ENCODE measurements at places on chromosomes 7 and 10.

GRCh38 chr7:148563583-148564274 is 26.8 kb upstream of the C7orf33 start:
- DNase-seq: no peak

DNA sequence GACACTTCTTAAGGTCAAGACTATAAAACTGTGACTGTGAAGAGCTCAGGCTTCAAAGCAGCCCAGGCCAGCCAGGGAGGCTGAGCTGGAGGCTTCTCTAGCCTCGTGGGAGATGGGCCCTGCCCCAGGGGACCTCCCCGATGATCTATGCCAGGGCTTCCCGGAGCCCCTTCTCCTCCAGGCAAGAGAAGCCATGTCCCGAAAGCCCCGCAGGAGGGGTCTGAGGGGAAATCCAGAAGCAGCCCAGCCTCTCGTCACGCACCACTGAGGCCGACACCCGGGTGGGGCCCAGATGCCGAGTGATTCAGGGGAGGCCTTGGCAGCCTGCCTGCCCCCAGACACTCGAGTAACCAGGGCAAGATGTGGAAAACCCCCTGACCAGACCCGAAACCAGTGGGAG is 63.7 kb downstream of the PROSER2 start:
- no peak for DNase-seq

DNA sequence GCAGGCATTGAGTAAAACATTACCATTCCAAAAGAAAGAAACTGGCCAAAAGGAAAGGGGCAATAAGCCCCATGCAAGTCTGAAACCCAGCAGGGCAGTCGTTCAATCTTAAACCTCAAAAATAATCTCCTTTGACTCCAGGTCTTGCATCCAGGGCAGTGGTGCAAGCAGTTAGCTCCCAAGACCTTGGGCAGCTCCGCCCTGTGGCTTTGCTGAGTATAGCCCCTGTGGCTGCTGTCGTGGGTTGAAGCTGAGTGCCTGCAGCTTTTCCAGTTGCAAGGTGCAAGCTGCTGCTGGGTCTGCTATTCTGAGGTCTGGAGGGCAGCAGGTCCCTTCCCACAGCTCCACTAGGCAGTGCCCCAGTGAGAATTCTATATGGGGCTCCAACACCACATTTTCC is 580.1 kb upstream of the AUTS2 start:
- no peak for DNase-seq

DNA sequence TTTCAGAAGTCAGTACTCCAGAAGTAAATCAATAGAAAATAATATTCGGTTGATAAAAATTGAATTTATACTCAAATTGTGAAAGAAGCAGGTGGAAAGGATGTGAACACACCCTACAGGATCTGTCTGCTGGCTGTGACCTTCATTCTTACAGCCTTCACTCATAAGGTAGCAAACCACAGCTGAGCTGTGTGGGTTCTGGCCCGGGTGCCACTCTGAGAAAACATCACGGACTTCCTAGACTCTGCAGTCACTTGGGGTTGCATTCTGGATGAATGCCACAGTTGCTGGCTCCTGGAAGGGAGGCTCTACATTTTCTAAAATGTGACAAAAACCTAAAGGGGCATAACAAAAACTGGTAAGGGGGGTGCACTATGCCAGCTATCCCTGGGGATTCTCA is 36.0 kb upstream of the ABLIM1 start:
- peak; percentile 18 for DNase-seq

GRCh38 chr10:122659651-122660050 is 40.0 kb downstream of the C10orf120 start:
- no peak for DNase-seq

DNA sequence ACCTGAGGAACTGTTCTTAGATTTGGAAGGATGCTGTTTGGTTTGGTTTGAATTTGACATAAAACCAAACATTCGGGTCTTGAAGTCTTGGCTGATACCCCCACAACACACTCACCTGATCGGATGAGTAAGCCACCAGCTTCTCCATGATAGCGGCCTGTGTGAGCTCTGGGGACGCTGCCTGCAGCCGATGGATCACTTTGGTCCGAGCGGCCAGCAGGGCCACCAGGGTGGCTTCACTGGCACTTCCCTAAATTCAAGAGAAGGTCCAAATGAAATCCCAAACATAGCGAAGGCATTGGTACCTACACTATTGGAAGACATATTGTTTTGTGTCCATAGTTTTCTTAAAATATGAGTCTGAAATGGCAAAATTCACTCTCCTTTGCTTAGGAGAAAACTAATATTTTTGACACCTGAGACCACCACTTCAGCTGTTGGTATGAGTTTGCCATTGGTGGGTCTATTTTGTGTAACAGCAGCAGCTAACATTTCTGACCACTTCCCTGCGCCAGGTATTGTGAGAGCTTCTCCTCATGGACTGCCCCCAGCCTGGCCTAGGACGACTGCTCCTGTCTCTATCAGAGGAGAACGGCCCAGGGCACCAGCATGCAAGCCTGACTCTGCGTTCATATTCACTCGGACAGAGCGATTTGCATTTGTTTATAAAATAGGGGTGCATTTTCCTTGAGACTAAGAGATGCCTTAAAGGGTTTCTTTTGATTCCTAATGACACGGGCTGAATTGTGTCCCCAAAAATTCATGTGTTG is 35.9 kb downstream of the DDC start:
- DNase-seq: no peak

- no peak for DNase-seq
Observed at GRCh38 chr7:12757443-12757842, 70.0 kb downstream of the ARL4A start.

DNA sequence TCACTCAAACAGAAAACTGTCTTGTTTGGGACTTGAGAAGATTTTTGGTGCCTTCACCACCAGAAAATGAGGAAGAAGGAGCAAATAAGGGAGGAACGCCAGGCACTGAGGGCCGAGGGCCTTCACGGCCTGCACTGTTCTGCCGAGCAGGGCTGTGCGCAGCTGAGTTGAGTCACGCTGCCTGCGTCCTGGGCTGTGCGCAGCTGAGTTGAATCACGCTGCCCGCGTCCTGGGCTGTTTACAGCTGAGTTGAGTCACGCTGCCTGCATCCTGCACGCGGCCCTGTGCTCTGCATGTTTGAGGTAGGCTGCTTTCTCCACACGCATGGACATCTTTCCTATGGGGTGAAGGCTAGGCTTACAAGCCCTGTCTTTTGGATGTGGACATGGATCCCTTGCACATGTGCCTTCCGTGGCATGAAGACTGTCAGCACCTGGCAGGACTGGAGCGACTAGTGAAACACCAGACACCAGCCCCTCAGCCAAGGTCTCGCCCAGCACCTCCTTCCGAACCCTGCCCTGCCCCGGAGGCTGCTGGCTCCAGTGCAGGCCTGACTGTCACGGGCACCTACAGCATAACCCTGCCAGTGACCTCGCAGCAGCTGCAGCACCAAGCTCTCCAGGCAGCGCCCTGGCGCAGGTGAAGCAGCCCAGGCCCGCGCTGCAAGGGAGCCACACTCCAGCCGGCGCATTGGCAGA is 96.7 kb downstream of the HTR5A start:
- no peak for DNase-seq

GRCh38 chr7:148621563-148621962 is 31.0 kb downstream of the C7orf33 start:
- DNase-seq: no peak

Measured in activated effector memory CD4-positive, alpha-beta T cell treated with Interleukin-2 at 50 U/mL for 16 hours (primary cell).